NCI-H524 treated with DMSO at 0.1 percent for 48 hours (cell line): ENCODE measurements at places on chromosomes 6 and 20.

DNA sequence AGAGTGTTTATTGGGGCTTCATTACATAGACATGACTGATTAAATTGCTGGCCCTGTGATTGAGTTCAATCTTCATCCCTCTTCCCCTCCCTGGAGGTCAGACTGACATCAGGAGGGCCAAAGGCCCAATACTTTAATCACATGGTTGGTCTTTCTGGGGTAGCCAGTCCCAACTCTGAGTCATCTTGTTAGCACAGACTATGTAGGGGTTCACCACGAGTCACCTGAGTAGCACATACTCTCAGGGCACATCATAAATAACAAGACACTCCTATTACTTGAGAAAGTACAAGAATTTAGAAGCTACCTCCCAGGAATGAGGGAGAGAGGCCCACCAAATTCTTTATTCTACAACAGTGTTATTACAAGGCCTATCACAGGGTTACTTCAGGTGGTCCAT, 11.3 kb downstream of the GINS1 start:
- DNase-seq = no peak

- DNase-seq = no peak
These were observed 14.5 kb upstream of the KCNK5 start for GRCh38 chr6:39243809-39244208.

- no peak for DNase-seq
These were observed 77.3 kb upstream of the TMEM244 start for GRCh38 chr6:129938249-129939020.

- DNase-seq = no peak
These were observed 106.4 kb upstream of the TAB2 start for GRCh38 chr6:149211046-149211571.

DNA sequence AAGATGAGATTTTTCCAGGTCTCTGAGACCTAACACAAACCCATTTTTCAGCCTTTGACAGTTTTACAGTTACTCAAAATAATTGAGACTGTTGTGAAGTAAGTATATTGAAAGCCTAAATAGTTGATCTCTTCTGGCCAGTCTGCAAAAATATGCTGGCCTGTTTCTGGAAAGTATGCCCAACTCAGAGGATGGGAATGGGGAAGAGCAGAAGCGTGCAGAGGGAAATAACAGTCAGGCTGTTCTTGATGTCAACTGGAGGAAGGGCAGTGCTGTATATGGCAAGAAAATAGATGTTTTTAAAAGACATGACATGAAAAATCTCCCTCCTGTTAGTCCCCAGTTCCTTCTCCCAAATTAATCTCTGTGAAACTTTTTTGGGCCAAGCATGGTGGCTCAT, 3.8 kb downstream of the GID8 start:
- DNase-seq = no peak

- no peak for DNase-seq
These were observed 28.9 kb downstream of the SLC17A5 start for GRCh38 chr6:73624896-73625295.

GRCh38 chr6:5679270-5679669, 327.5 kb downstream of the NRN1 start:
- DNase-seq = no peak

GRCh38 chr6:163520956-163521355, 106.4 kb downstream of the QKI start:
- no peak for DNase-seq
